ENCODE measurements at places on chromosomes 11 and 22.

DNA sequence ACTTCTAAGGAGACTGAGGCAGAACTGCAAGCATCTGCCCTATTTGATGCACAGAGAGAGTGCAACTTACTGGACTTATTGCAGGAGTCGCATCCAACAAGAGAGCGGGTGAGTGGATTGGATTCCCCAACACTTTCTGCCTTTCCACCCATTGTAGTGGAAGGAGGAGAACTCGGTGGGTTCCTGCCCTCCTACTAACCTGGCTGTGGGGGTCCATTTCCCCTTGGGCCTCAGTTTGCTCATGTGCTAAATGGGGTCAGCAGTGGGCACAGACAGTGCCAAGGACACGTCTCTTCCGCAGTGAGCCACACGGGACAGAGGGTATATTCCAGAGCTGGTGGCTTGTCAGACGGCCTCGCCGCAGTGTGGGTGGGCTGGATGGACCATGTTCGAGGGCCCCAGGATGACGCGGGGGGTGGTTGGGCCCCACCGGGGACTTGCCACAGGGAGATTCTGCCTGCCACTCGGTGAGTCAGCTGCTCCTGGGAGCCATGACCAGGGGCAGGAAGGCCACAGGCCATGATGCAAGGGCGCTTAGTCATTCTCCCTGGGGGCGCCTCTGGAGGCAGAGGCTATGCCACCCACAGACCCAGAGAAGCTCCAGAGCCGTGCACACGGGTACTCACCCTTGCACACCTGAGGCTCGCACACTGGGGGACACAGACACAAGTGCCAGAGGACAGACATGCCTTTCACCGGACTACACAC, 8.2 kb downstream of the ALX4 start:
- no peak for DNase-seq

GRCh38 chr11:131592734-131593133, 222.3 kb downstream of the NTM start:
- no peak for DNase-seq

GRCh38 chr22:17928391-17928790, 96.0 kb downstream of the MICAL3 start:
- no peak for DNase-seq

GRCh38 chr11:42528471-42528870, 783.3 kb upstream of the API5 start:
- no peak for DNase-seq

All from GM12864 (cell line).